ENCODE measurements at places on chromosomes 6 and 20.

- DNase-seq, result peak; percentile 89
These were observed 18.2 kb upstream of the OCSTAMP start for GRCh38 chr20:46568570-46569129.

DNA sequence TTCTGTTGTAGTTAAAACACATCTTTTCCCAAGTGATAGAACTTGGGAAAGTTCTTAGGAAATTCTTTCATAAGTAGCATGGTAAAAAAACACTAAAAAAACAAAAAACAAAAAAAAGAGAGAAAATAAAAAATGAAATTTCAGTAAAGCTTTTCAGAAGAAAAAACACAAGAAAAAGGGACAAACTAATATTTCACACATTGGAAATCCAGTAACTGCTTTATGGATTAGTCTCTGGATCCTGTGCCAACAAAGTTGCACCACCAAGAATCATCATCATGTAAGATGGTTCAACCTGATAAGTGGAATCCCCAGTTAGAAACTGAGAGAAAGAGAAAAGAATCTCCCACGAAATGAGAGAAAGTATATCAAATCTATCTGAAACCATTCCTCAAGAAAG lies 144.2 kb downstream of the GMDS start:
- DNase-seq, result no peak

DNA sequence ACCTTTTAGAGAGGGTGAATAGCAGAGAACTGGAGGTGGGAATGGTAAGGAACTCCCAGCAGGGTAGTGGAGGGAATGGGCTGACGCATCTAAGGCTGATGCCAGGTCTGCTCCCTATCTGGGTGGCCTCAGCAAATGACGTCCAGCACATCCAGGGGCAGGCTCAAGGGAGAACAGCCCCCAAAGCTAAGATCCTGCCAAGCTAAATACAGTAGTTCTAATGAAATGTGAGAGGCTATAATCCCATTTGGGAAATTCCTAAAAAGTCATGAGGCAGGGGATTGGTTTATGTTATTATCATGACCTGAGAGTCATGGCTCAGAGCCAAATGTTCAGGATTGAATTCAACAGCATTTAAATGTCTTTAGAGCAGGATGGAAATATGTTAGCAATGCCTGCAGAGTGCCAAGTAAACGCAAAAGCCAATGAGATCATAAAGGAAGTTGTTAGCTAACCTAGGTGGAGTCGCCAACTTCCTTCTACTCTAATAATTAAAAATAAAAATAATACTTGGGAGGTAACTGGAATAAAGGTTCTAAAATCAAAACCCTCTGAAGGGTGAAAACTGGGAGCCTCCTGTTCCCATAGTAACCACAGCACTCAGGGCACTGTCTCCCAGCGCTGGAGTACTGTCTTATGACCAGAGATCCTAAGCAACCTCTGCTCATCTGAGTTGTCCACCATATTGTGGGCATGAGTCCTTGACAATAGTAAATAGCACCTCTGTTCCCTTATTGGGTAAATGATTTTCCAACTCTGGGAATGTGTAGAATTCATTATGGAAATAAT lies 34.8 kb downstream of the IYD start:
- DNase-seq, result peak; percentile 51

DNA sequence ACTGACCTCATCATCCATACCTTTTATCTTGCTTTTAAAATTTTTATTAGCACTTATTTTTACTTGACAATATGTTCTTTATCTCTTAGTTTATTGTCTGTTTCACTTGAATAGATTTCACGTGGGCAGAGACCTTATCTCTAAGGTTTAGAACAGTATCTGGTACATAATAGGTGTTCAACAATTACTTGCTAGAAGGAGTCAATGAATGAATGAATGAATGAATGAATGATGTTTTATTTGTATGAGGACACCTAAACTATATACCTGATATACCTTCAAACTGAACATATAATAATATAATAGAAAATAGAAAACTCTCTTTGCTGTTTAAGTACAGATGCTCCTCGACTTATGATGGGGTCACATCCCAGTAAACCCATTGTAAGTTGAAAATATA lies 412.6 kb downstream of the CDKAL1 start:
- no peak for DNase-seq

DNA sequence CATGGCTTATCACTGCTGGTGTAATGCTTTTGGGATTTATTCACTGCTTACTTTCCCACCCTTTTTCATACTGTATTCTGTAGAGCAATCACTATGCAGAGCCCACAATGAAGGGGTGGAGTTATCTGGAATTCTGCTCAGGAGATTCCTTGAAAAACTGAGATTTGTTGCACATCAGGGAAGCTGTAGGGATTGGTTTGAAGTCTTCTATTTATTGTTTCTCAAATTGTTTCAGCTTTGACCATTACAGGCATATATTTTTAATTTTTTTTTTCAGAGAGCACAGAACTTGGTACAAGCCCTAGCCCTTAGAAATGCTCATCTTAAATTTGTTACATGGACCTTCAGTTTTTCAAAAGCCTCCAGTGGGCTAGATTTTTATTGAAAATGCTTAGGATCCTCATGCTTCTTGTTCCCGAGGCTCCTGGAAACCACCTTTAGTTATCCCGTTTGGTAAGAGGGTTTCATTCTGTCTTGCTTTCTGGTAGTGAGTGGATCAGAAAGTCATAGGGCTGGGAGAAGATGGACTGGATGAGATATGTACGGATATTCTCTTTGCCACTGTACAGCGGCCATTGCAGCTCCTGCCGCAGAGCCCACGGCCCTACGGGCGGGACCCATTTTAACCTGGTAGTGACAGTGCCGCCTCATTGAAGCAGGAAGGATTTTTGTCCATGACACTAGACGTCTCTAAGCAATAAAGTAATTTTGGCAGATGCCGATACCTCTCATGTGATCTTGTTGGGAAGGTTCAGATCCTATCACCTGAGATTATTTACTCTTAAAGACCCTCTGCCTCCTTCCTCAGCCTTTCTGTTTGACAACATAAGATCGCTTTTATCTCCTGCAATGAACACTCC lies 45.3 kb upstream of the ZNF184 start:
- DNase-seq, result no peak

GRCh38 chr6:137013031-137013430 lies 31.7 kb downstream of the IL20RA start:
- DNase-seq, result no peak

GRCh38 chr6:144410059-144410458 lies 124.9 kb downstream of the UTRN start:
- no peak for DNase-seq

GRCh38 chr6:155174576-155175211 lies 89.1 kb upstream of the CLDN20 start:
- DNase-seq, result peak; percentile 94

- no peak for DNase-seq
These were observed 73.8 kb downstream of the CDK19 start for GRCh38 chr6:110741517-110741916.

DNA sequence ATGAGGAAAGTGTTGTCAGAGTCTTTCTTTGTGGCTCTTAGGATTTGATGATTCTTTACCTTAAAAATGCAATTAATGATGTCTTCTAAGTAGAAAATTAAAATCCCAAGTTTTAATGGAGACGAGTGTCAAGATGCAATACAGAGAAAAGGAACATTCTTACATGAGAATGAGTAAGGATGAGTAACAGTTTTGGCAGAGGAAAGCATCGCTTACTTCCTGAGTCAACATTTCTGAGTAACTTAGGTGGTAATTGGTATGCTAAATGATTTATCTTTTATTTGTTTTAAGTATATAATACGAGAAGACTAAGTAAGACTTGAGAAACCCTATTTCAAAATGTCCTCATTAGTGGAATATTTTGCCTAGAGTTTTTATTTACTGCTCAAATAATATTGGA lies 101.3 kb downstream of the RTN4IP1 start:
- no peak for DNase-seq

Data from spinal cord (tissue), 10 donors.